ENCODE measurements at places on chromosomes 4 and X.

GRCh38 chrX:85619962-85620361, 240.5 kb upstream of the POF1B start:
- DNase-seq = no peak

GRCh38 chr4:118797558-118798142, 38.3 kb downstream of the SEC24D start:
- no peak for DNase-seq

- no peak for DNase-seq
Observed at GRCh38 chr4:52651996-52652672, 7.0 kb downstream of the USP46 start.

DNA sequence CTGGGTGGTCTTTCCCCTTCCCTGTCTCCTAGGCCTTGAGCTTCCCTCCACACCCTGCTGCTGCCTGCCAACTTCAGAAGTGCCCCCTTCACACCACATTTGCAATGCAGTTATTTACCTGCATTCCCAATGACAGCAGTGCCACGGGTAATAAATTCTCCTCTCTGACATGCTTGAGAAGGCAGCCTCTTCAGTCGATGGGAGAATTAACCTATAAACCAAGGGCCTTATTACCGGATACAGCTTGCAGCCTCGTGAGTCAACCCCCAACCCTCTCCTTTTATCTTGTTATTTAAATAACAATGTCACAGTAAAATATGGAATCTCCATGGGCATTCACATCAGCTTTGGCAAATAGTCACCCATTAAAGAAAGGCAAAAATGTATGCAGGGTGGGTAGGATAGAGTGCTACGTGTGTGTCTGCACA, 34.7 kb upstream of the LGI2 start:
- DNase-seq = peak; percentile 70

DNA sequence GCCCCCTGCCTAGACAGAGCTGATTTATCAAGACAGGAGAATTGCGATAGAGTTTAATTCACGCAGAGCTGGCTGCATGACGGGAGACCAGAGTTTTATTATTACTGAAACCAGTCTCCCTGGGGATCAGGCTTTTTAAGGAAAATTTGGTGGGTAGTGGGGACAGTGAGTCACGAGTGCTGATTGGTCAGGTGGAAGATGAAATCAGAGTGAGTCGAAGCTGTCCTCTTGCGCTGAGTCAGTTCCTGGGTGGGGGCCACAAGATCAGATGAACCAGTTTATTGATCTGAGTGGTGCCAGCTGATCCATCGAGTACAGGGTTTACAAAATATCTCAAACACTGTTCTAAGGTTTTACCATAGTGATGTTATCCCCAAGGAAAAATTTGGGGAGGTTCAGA, 36.6 kb downstream of the MYOZ2 start:
- no peak for DNase-seq

GRCh38 chr4:84003046-84003445, 467.1 kb downstream of the GPAT3 start:
- no peak for DNase-seq

- DNase-seq = no peak
Observed at GRCh38 chr4:4477391-4477790, 64.5 kb downstream of the STX18 start.

- DNase-seq = peak; percentile 97
Observed at GRCh38 chr4:186351668-186352194, 85.7 kb downstream of the F11 start.

DNA sequence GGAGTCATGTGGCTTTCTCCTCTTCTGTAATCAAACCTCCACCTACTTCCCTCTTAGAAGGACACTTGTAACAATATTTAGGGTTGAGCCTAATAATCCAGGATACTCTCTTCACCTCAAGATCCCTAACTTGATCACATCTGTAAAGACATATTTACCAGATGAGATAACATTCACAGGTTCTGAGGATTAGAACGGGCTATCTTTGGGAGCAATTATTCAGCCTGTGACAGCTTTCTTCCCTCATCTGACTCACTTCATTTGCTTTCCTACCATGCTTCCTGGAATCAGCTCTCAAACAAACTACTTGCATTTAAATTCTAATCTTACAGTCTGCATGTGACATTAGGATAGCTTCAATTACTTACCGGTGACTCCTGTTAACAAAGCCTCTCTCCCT, 133.5 kb upstream of the NDST3 start:
- no peak for DNase-seq

DNA sequence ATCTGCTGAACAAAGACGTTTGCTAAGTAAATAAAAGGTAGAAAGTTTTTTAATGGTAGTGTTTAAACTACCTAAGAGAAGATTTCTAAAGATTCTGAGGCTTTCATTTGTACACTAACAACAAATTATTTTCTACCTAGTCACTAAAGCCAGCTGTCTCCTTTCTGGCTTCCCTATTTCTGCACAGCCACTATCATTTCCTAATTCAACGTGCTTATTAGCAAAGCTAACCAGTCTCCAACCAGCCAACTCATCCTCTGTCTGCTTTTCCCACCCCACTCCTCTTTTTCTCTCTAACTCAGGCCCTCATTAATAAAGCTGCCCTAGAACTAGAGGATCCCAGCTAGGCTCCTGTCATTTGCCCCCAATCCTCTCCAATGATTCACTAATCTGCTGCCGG, 118.2 kb downstream of the ZNF827 start:
- no peak for DNase-seq

DNA sequence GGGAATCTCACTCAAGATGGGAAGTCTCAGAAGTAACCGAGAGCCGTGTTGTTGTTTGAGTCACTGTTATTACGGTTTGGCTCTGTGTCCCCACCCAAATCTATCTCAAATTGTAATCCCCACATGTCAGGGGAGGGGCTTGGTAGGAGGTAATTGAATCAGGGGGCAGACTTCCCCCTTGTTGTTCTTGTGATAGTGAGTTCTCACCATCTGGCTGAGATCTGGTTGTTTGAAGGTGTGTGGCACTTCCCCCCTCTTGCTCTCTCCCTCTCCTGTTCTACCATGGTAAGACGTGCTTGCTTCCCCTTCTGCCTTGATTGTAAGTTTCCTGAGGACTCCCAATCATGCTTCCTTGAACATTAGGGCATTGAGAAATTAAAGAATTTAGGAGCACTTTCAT, 37.0 kb downstream of the HAND2 start:
- DNase-seq = no peak

- no peak for DNase-seq
Observed at GRCh38 chr4:114163051-114163450, 183.6 kb upstream of the ARSJ start.

GRCh38 chrX:39827951-39828350, 269.8 kb downstream of the BCOR start:
- DNase-seq = peak; percentile 20

DNA sequence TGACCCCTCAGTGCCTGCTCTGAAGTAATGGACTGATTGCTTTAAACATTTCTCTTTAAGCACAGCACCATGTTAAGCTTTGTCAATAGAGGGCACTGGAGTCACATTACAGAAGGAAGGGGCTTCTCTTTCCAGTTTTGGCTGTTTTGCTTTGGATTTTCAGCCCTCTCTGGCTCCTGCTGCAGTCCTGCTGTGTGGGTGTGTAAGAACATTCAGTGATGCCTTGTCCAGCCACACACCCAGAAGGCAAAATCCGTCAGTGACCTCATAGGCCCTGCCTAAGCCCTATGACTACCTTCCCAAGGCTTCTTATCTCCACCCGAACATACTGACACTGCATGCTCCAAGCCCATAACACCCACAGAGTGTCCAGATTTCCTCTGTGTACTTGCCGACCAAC, 215.3 kb upstream of the CTSO start:
- peak; percentile 70 for DNase-seq

GRCh38 chr4:64230709-64231310, 178.4 kb downstream of the TECRL start:
- no peak for DNase-seq

- DNase-seq = no peak
Observed at GRCh38 chr4:19614171-19614570, 637.5 kb upstream of the SLIT2 start.

GRCh38 chrX:9980401-9980800, 13.2 kb downstream of the CLDN34 start:
- no peak for DNase-seq

- peak; percentile 11 for DNase-seq
Observed at GRCh38 chr4:14749910-14750309, 252.4 kb upstream of the CPEB2 start.

DNA sequence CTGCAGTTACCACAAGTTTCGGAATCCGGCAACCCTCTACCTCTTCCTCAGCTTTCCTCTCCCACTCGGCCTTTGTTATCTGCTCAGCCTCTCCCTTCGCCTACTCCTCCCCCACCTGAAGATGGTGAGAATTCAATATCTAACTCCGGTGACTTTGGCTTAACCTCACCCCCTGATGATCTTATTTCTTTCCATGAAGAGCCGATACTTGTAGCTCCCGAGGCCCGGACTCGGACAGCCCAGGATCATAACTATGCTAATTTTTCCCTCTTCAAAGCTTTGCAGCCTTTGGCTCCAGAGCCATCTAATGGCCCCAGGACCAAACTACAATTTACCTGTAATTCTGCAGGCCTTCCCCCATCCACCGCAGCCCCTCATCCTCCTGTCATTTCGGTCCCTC, 32.0 kb upstream of the MGST2 start:
- peak; percentile 64 for DNase-seq

DNA sequence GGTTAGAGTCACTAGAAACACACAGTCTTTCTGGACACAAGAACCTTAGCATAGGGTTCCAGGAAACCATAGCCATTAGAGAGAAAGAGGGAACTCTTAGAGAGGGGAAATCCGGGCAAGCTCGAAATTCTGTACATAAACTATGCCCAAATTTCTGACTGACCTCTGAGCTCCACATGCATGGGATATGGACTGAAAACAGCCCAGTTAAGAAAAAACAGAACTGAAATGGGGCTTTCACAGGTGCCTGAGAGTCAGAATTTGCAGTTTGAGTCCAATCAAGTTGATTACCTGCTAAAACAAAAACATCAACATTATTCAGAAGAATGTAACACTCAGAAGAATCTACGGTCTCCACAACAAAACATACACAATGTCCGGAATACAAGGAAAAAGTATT, 13.1 kb downstream of the DCHS2 start:
- DNase-seq = no peak

DNA sequence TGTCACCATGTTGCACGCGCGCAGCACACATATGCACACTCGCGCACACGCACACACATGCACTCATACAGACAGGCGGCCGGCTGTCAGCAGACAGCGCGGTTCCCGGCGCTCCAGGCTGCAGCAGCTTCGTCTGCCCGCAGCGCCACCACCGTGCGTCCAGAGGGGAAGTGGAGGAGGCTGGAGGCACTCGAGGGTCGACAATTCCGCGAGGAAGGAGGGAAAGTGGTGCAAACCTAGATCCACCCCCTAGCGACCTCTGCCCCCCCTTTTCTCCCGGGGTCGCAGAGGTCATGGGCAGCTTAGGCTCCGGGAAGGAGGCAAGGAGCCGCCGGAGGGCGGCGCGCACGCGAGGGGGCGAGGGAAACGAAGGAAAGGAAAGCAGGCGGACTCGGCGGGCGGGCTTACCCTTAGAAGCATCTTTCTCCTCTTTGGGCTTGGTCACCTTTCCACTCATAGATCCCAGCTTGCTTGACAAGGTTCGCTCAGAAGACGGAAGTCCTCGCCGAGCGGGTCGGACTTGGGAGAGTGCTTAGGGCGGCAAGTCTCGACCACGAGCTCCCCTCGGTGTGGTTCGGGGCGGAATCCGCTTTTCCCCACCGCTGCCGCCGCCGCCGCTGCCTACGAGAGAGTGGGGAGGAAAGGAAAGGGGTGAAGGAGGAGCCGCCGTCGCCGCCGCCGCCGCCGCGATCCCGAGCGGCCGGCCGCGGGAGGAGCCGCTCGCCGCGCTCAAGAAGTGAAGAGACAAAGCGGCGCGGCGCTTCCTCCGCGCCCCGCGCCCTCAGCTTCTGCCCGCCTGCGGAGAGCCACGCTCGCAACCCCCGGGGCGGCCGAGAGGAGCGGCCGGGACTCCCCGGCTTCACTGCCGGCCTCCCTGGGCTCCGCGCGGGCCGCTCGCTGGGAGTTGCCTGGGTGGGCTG, 326.6 kb upstream of the F9 start:
- DNase-seq = peak; percentile 40

Data from NCI-H1092 treated with DMSO at 0.1 percent for 48 hours (cell line).